ENCODE measurements at places on chromosomes 6 and 20.

GRCh38 chr6:28303570-28303969 lies 22.2 kb downstream of the PGBD1 start:
- DNase-seq, result no peak

DNA sequence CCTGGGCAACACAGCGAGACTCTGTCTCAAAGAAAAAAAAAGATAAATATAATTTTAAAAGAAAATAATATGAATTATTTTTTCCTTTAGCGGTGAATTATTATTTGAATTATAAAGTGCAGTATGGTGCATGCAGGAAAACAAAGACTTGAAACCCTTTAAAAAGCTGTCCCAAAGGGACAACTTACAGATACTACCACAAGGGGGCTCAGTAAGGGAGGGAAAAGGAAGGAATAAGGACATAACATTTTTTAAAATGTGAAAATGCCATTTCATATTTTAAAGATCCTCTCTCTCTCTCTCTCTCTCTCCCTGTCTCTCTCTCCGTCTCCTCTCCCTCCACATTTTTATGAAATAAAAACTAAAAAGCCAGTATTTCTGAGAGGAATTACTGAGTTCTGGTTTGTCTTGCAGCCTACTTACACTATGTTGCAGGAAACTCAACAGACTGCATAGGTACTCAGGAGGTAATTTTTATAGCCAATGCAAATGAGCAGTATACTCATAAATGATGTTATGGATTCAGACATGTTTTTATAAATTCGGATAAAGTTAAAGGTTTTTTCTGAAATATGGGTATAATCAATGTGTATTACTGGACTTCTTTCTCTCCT lies 455.0 kb upstream of the GJE1 start:
- DNase-seq, result no peak

GRCh38 chr20:5401277-5401875 lies 84.6 kb upstream of the PROKR2 start:
- no peak for DNase-seq

DNA sequence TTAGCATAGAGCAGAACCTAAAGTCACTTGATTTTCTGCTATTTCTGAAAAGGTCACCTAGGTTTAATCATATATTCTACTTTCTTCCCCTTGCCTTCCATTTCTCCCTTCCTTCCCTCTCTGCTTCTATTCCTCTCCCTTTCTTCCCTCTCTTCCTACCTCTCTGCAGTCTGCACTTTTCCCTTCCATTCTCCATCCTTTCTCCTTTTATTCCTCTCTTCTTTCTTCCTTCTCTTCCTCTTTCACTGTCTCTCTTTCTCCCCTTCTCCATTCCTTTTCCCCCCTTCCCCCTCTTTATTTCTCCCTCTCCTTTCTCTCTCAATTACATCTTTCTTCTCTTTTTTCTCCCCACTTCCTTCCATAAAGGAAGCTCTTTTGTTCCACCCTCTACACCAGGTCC lies 1049.8 kb upstream of the FLRT3 start:
- no peak for DNase-seq

GRCh38 chr6:28981431-28981832 lies 23.7 kb downstream of the ZNF311 start:
- peak; percentile 30 for DNase-seq

DNA sequence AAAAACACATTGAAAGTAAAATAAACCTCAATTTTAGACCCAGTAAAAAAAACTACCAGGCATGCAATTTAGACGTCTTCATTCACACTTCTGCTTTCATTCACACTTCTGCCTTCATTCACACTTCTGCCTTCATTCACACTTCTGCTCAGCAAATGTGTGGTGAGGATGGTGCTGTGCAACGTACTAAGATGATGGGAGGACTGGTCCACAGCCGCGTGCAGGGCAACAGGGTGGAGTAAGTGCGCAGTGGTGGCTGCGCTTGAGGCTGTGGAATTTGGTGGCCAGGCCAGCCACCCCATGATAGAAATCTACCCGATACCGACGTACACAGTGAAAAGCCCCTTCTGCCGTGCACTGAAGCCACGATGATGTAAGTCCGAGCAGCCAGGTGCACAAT lies 114.3 kb upstream of the CD93 start:
- no peak for DNase-seq

GRCh38 chr6:70857387-70858077 lies 99.3 kb downstream of the B3GAT2 start:
- DNase-seq, result no peak

- DNase-seq, result no peak
Observed at GRCh38 chr6:40188931-40189330, 254.7 kb upstream of the MOCS1 start.
